Tracheal epithelial cell (primary cell): ENCODE measurements at places on chromosomes 1 and 21. TPM values are rescaled to one million over a fixed set of nuclear protein-coding genes. Genes with fewer than 3 reads are reported as not detected.

MTARC2 gene
- 2.9 and 5.1 TPM in 2 replicates for total RNA-seq

ALPL gene
- total RNA-seq: not detected in 2 replicates

FCRL5 gene
- not detected in 2 replicates for total RNA-seq

CLIC4 gene
- total RNA-seq: 124 and 139 TPM in 2 replicates

EXO1 gene
- 0.64 and 1.9 TPM in 2 replicates for total RNA-seq

SLC45A3 gene
- total RNA-seq: 1.7 and 3.4 TPM in 2 replicates

PALMD gene
- total RNA-seq: 1.7 and 4.7 TPM in 2 replicates

SLAMF6 gene
- not detected in 2 replicates for total RNA-seq

TCHH gene
- total RNA-seq: under 0.01 TPM in 2 replicates

CRABP2 gene
- total RNA-seq: 30.1 and 132 TPM in 2 replicates

PRKAB2 gene
- total RNA-seq: 12.0 and 25.8 TPM in 2 replicates

MEF2D gene
- 3.0 and 3.6 TPM in 2 replicates for total RNA-seq

PTGS2 gene
- 13.4 and 165 TPM in 2 replicates for total RNA-seq

ICOSLG gene
- 0.85 and 1.2 TPM in 2 replicates for total RNA-seq

CRB1 gene
- total RNA-seq: under 0.01 TPM in 1 of 2 replicates, not detected in the other

LCE6A gene
- not detected in 2 replicates for total RNA-seq

TPTE gene
- total RNA-seq: not detected in 2 replicates

SMG7 gene
- total RNA-seq: 25.4 and 27.5 TPM in 2 replicates

KRTAP19-3 gene
- total RNA-seq: not detected in 2 replicates

THEMIS2 gene
- 8.1 and 18.6 TPM in 2 replicates for total RNA-seq

KRTAP20-4 gene
- not detected in 2 replicates for total RNA-seq

TINAGL1 gene
- total RNA-seq: 179 and 186 TPM in 2 replicates

NPHS2 gene
- not detected in 2 replicates for total RNA-seq

PNRC2 gene
- 112 and 130 TPM in 2 replicates for total RNA-seq

DYNLT5 gene
- not detected in 2 replicates for total RNA-seq

HSPA6 gene
- 0.85 and 24.3 TPM in 2 replicates for total RNA-seq

RAB42 gene
- 0.21 and 30.6 TPM in 2 replicates for total RNA-seq

CD53 gene
- total RNA-seq: not detected in 2 replicates

TNFRSF4 gene
- not detected in 2 replicates for total RNA-seq

BEND5 gene
- total RNA-seq: 0.72 TPM in 1 of 2 replicates, not detected in the other

OR2T34 gene
- total RNA-seq: not detected in 2 replicates

GBP7 gene
- total RNA-seq: not detected in 2 replicates

MROH7 gene
- 0.24 TPM in 1 of 2 replicates, not detected in the other for total RNA-seq

C2CD4D gene
- total RNA-seq: under 0.01 TPM in 1 of 2 replicates, not detected in the other

TCEA3 gene
- total RNA-seq: 17.4 and 18.1 TPM in 2 replicates

CYB5RL gene
- 0.72 and 4.0 TPM in 2 replicates for total RNA-seq

RGS7 gene
- not detected in 2 replicates for total RNA-seq

STYXL2 gene
- under 0.01 TPM in 1 of 2 replicates, not detected in the other for total RNA-seq

LEMD1 gene
- total RNA-seq: 3.6 and 10.4 TPM in 2 replicates

KRTAP21-2 gene
- total RNA-seq: not detected in 2 replicates
